Kidney (tissue), 22 donors: ENCODE measurements at places on chromosomes 4 and X.
A peak's percentile ranks its signal among the peaks of the same experiment; 100 is the strongest.

- no peak for DNase-seq
Measured at GRCh38 chrX:133482056-133482952, 67.0 kb upstream of the GPC4 start.

- no peak for DNase-seq
Measured at GRCh38 chr4:41787931-41788330, 39.4 kb upstream of the PHOX2B start.

GRCh38 chrX:69153060-69153730, 12.1 kb downstream of the PJA1 start:
- DNase-seq: peak; percentile 73

DNA sequence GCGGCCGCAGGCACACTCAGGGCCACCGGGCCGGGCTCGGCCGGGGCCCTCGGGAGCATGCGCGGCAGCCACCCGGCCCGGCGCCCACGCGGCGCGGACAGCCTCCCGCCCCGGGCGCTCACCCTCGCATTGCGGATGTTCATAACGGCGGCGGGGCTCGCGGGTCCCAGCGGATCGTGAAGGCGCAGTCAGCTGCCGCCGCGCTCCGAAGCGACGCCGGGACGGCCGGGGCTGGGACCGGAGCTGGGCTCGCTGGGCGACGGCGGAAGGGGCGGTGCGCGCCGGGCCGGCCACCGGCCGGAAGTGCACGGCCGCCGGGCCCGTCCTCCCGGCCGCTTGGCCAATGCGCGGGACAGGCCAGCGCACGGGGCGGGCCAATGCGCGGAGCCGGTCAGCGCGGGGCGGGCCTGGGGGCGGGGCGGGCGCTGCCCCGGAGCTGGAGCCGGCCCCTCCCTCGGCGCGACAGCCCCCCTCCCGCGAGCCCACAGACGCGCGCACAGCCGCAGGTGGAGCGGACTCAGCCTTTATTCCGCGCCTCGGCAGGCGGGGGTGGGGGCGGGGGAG, at the start of gene NAA10:
Gene NAA10, minus strand, starts transcription at position 276 of the 564 bp plus-strand sequence. Its CDS starts 133 bp downstream, at position 143.
- peak; percentile 83 for DNase-seq

DNA sequence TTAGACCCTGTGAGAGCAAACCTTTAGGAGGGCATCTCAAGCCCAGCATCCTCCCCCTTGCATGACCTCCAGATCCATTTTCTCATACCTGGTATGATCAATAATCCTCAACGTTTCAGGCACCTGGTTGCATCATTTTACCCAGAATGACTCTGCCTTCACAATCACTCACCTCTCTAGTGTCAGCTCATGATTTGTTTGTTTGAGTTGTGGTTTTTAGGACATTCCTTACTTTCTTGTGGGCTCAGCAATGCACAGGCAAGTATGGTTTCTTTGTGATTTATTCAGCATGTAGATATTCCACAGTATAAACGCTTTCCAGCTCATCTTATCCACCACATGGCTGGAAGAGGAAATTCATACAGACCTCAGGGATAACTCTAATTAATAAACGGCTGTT, 93.6 kb upstream of the CPEB2 start:
- no peak for DNase-seq

DNA sequence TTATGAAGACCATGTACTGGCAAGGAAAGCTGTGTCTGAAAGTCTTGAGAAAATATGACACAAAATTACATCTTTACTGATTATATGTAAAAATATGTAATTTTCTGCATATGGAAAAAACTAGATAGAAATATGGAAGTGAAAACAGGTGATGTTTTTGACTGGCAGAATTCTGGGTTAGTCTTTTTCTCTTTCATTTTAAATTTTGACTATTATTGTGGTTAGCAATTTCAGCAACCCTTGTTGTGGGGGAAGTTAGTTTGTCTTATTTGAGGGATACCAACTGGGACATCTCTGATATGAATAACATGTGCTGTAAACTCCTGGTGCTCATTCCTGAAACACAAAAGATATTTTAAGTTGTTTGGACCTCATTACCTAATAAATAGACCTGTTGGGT, 49.9 kb upstream of the CPEB2 start:
- DNase-seq: no peak

DNA sequence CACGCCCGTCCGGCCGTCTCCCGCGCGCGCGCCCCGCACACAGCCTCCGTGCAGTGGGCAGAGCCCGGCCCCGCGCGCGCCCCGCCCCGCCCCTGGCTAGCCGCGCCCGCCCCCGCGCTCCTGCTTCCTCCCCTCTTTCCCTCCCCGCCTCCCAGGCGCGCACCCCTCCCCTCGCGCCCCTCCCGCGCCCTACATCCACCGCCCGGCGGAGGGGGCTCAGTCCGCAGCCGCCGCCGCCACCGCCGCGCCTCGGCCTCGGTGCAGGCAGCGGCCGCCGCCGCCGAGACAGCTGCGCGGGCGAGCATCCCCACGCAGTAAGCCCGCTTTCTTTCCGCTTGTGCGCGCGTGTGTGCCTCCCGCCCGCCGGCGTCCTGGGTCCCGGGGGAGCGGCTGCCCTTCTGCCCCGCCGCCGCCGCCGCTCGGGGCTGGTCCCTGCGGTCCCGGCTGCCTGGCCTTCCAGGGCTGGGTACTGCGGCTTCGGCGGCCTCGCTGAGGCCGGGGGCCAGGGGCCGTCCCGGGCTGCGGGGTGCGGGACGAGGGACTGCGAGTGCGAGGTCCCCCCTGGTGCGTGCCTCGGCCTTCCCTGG, at the start of gene FHL1:
Gene FHL1, plus strand, starts transcription at position 219 of the 587 bp plus-strand sequence.
- peak; percentile 62 for DNase-seq

- peak; percentile 15 for DNase-seq
Measured at GRCh38 chr4:140188975-140189374, 35.0 kb upstream of the MAML3 start.

DNA sequence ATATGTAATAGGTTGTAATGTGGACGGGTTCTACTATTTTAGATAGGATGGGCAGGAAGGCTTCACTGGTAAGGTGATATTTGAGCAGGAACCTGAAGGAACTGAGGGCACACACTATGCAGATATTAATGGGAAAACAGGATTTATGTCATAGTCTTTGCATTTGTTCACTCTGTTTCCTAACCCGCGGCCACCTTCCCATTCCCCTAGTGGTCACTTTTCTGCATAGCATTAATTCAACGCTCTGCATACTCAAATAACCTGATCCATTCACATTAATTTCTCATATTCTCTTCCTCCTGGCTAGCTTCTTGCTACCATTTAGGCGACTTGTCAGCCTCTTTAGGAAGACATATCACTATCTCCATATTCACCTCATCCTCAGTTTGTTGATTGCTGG, 61.5 kb downstream of the GSPT2 start:
- no peak for DNase-seq

GRCh38 chr4:1584498-1584897, 99.6 kb downstream of the FAM53A start:
- no peak for DNase-seq
